ENCODE measurements at places on chromosomes 12 and 14.

GRCh38 chr14:36976571-36977023 is 195.8 kb downstream of the SLC25A21 start:
- peak; percentile 53 for DNase-seq

GRCh38 chr12:6748761-6749160 is 4.2 kb downstream of the MLF2 start:
- DNase-seq = no peak

GRCh38 chr12:42945927-42946326 is 356.4 kb upstream of the PRICKLE1 start:
- DNase-seq = no peak

GRCh38 chr14:53180272-53181221 is 27.4 kb upstream of the DDHD1 start:
- DNase-seq = peak; percentile 17

DNA sequence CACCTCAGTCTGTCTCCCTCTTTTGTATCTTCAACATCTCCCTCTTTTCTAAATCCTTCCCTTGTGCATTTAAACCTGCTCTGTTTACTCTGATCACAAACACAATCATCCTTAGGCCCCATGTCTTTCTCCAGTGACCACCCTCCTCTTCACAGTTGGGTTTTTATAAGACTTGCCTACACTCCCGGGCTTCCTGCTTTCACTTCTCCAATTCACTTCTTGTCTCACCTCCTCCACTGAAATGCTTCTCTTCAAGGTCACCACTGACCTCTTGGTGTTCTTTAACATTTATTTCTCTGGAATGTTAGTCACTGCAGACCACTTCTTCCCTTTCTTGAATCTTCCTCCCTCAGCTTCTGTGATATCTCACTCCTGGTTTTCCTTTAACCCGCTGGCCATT is 8.7 kb upstream of the SMCO2 start:
- DNase-seq = no peak

GRCh38 chr12:130484221-130484620 is 146.5 kb downstream of the PIWIL1 start:
- DNase-seq = no peak

- DNase-seq = no peak
Observed at GRCh38 chr14:82070040-82070439, 536.4 kb upstream of the SEL1L start.

DNA sequence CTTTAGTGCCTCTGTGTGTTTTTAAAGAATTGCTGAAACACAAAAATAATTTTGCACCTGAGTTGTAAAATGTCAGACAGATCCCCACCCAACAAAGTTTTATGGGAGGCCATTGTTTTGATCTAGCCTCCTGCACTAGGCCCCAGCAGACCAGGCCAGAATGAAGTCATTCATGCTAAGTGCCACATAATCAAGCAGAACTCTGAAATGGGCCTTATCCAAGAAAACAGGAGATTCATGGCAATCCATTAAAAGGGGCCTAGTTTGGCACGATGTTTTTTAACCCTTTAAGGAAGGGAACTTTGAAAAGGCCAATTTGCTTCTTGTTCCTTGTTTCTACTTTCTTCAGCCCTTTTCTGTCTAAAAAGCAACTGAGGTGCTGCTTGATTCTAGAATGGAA is 260.9 kb downstream of the ITPR2 start:
- DNase-seq = no peak

- DNase-seq = peak; percentile 32
Observed at GRCh38 chr12:57456145-57456700, 1.1 kb downstream of the INHBE start.

Measured in AG10803 (cell line).